Stimulated activated CD8-positive, alpha-beta memory T cell treated with anti-CD3 and anti-CD28 coated beads, Interleukin-7, amount 100 ng/mL, for 48 hours (primary cell): ENCODE measurements at places on chromosomes 3 and 15.

- DNase-seq = no peak
Observed at GRCh38 chr3:149815728-149816127, 2.7 kb downstream of the RNF13 start.

DNA sequence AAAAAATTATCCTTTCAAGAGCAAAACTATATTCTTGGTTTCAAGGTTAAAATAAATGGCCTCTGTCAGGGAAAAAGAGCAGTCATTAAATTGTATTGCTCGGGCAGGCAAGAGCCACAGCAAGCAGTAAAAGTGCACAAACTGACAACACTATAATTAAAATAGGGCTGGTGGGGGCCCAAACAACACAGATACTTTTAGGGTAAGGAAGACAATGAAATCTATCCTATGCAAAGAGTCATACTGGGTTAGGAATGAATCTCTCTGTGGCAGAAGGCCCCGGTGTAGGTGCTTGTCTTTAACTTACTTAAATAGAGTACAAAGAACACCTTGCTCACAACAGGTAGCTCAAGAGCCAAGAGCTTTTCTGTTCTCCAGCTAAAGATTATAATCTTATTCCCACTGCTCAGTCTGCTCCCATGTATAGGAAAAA lies 94.7 kb downstream of the DLG1 start:
- no peak for DNase-seq

DNA sequence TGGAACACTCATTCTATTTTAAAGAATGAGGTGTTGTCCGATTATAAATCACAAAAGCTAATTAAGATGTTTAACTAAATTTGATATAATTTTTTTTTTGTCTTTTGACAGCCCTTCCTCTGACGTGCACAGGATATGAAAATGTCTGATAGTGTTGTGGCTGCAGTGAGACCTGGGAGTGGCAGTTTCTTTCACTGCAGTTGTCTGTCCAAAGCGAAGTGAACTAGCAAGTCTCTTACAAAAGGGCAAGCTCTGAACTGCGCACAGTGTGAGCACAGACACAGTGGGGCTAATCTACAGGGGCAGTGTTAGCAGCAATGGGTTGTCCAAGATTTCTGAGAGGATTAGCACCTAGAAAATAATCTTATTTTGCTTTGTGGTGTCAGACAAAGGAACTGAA lies 29.1 kb upstream of the MYRIP start:
- no peak for DNase-seq

DNA sequence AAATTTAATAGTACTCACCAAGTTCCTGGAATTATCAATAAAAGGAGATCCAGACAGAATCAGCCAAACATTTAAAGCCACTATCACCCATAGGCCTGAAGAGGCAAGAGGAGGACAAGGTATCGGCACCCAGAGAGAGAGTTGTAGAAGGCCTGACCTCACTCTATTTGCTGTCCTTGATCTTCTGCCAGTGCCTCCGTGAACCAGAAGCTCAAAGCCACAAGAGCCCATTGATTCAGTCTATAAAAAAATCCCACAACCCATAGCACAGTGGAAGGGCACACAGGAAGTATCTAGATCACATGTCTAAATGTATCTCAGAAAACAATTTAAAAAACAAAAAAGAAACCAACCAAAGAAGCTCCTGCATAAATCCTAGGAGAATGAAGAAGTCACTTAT lies 68.6 kb upstream of the FAM174B start:
- DNase-seq = no peak

DNA sequence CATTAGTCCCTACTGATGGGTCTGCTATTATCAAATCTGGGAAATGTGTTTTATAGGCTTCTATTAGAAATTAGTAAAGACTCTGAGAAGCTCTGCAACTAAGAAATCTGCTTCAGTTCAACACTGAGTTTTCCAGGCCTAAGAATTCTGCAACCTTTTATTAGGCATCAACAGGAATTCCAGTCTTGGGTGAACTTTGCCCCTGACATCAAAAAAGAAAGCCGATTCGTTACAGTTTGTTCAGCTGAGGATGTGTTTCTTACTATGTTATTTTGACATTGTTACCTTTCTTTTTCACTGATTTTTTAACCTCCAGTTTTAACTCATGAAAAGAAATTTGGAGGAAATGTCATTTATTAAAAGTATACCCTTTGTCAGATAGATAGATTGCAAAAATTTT lies 131.5 kb upstream of the KCNH8 start:
- DNase-seq = no peak

DNA sequence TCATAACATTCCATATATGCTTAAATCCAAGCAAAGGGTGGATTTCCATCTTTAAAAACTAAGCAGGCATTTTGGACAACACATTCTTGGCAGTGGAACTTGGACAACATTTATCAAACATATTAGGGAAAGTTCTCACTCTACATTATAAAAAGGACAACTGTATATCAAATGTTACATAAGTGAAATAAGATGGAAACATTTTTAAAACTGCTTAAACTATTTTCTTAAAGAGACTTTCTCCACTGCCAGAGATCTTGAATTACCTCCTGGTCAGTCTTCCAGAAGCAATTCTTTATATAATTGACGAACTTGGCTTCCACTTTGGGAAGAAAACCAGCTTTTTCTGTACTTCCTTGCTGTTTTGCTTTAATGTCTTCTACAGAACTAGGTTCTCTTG lies 109.3 kb downstream of the NEO1 start:
- DNase-seq = no peak

DNA sequence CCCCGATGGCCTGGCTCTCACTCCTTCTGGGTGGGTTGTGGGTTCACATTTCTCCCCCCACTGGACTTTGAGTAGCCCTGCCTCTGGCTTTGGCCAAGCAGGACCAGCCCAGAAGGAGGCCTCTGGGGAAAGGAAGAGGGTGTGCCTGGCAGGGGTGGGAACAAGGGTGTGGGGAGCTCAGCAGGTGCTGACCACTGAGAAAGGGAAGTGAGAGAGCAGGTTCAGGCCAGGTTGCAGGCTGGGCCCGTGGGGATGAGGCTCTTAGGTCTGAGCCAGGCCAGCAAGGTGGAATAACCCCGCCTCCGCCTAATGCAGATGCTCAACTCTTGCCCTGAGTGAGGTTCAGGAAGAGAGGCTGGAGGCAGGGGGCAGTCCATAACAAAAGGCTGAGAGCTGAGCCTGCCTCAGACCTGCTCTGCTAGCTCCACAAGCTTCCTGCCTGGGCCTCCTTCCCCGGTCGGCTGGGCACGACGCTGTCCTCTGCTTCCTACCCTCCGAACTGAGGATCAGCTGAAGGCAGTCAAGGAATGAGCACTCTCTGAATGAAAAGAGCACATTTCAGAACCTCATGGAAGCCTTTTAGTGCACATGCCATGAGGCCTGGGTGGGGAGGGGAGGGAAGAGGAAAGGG lies 82.7 kb downstream of the TLE3 start:
- no peak for DNase-seq

- no peak for DNase-seq
Observed at GRCh38 chr15:67003586-67003985, 61.8 kb upstream of the SMAD3 start.

GRCh38 chr15:77413699-77414349 lies 6.1 kb downstream of the PEAK1 start:
- no peak for DNase-seq

DNA sequence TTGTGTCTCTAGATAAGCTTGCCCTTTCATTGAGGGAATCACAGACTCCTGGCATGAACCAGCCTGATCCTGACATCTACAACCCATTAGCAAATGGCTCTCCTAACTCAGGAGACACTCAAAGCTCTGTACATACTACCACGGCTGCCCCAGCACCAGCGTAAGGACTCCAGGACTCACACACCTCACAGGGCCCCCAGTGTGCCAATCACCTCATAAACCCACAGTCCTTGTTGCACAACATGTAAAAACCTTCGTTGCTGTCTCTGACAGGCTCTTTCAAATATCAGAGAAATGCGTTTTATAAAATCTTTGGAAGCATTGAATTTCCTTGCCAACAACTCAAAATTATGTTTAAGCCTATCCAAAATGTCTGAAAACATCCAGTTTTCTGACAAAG lies 7.3 kb downstream of the FYCO1 start:
- DNase-seq = no peak

GRCh38 chr3:118760585-118761290 lies 273.9 kb downstream of the IGSF11 start:
- no peak for DNase-seq

GRCh38 chr3:52532838-52533622 lies 627 bp downstream of the NT5DC2 start:
- DNase-seq = no peak

DNA sequence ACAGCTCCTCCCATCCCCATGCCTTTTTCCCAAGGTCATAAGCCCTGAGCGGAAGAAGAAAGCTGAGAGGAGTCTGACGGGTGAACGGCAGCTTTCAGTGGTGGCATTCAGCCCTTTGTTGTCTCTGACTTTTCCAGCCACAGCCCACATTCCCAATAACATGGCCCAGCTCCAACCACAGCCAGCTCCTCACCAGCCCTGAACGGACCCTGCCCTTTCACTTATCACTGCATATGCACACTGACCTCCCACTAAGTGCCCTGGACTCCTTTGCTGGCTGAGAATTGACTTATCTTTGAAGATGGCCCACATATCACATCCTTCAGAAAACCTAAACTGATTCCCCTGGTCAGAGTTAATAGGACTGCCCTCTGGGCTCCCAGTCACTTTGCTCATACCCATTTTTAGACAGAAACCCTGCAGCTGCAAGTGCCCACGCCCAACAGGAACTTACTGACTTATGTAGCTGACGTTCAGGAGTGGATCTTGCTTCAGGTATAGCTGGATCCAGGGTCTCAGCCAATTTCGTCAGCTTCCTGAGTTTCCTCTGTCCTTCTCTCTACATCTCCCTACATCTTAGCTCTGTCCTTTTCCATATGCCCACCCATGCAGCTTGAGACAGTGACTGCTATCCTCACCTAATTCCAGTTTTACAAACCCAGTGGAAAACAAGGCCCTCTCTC lies 348.5 kb upstream of the PROK2 start:
- no peak for DNase-seq

- DNase-seq = no peak
Observed at GRCh38 chr3:136237103-136237502, 13.0 kb upstream of the PCCB start.

GRCh38 chr15:26971271-26972018 lies 464 bp downstream of the GABRG3 start:
- DNase-seq = no peak

DNA sequence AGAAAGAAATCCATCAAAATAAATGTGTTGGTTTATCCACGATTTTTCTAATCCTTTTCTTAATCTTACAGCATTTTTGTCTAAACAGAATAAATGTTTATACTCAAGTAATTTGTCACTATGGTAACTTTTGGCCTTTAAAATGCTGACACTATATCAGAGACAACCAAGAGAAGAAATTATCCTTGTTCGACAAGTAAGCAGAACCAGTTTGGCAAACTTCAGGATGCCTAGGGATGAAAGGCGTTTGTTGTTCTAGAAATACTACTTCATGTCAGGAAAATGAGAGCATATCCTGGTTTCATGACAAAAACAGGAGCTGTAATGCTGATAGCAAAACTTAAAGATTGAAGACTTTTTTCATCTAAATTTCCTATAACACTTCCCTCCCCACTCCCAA lies 308.0 kb upstream of the ATP11B start:
- no peak for DNase-seq

DNA sequence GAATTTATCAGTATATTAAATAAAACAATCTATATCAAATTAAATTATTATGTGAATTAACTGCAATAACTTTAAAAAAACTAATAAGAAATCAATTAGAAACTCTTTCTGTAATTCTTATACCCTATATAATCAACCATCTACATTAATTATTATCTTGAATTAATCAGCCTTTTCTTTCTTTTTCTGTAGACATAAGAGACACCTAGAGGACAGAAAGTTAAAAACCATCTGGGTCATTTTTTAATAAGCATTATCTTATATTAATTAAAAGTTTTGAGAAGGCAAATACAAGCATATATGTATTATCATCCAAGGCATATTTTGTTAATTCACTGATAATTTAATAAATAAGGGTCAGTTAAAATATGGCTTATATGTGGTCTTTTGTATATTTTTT lies 24.2 kb upstream of the SLC25A26 start:
- DNase-seq = no peak

- no peak for DNase-seq
Observed at GRCh38 chr15:31869686-31870307, 160.5 kb upstream of the CHRNA7 start.

DNA sequence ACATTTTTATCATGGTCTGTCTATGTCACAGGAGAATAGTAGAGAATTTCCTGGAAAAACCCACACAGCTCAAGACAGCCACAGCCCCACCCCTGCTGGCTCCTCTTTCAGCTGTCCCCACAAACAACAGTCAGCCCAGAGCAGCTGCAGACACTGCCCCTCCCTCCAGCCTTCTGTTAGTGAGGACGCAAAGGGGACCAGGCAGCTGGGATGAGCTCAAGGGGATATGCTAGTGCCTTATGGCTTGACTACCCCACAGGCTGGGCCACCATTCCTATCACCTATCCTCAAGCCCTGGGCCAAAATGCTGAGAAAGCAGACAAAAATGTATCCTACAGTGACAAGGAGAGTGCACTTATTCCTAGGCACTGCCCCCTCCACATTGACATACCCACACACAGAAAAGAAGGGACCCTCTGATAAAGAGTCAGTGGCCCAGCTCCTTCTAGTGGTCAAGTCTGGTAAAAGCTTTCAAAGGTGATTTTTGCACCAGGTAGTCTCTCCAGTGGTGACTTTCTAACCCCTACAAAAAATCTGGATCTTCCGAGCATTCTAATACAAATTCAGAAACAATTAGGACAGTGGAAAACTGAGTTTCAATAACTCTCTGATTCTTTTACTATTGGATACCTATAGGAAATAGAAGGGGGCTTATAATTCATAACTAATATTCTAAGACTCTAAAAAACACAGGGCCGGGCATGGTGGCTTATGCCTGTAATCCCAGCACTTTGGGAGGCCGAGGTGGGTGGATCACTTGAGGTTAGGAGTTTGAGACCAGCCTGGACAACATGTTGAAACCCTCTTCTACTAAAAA lies 3.0 kb upstream of the MAP1A start:
- DNase-seq = no peak

DNA sequence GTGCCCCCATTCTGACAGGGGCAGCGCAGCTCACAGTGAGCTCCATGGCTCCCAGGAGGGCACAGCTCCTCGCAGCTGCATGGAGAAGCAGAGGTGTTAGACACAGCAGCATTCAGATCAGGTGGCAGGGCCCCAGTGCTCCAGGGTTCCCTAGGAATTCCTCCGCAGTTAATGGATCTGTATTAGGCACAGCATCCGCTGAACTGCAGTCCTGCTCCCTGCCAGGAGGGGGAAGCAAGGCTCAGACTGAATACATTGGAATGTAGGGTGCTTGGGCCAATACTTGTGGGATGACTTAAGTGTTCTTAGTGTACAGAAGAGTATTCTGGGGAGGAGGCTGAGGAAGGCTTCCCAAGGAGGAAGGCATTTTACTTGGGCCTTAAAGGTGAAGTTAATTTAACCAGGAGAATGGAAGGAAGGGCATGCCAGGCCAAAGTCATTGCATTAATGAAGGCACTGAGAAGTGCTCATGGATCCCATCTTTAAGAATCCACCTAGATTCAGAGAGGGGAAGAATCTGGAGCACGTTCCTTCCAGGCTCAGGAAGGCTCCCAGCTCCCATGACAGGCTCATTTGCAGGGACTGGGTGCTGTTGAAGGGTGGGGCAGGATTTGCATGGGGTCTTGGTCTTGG lies 111.6 kb downstream of the RAB11A start:
- DNase-seq = no peak

- no peak for DNase-seq
Observed at GRCh38 chr3:160661660-160662059, 15.3 kb upstream of the ARL14 start.
